Lower lobe of right lung (tissue), 2 donors: ENCODE measurements at places on chromosomes 4 and X.
A peak's percentile ranks its signal among the peaks of the same experiment; 100 is the strongest.

- DNase-seq, result no peak
Observed at GRCh38 chr4:1968686-1969295, 40.0 kb downstream of the NELFA start.

DNA sequence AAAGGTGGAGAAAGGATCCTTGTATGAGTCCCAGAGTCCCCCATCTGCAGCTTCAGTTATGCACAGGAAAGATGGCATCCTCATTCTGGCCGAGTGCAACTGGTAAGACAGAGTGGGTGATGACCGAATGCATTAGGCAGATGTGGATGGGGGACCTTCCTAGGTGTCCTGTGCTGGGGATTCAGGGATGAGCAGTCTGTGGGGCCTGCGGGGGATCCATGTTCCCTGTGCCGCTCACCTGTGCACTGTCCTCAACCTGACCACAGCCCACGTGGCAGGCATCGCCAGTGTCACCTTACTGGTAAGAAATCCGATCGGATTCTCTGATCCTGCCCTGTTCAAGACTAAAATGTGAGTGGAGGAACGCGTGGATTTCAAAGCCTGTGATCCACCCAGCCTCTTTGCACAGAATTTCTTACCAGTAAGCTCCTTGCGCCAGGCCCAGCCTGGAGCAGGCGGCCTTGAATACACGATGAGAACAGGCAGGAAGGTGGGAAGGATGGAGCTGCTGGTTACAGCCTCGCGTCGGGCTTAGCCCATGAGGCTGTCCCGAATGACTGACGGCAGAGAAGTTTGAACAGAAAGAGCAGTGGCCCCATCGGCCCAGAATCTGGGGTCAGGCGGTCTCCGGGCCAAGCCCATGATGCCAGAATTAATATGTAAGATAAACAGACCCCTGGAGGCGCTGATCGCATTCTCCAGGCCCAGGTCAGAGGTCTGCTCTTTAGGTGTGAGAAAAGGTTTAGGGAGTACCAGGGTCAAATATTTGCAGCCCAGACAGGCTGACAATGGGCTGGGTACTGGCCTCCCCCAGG, 56.5 kb downstream of the CPZ start:
- DNase-seq, result no peak

DNA sequence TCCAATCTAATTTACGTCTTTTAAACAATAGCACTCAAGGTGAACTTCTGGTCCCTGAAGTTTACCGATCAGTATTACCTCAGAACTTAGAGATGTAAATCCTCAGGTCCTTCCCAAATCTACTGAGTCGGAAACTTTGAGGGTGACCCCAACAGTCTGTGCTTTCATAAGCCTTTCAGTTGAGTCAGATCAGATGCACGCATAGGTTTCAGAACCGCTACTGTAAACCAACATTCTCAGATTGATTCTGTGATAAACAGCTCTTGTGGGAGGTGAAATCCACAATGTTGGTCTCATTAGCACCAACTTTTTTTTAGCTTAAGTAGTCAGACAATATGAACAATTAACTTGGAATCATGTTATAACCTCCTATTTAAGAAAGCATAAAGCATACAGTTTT, 86.0 kb downstream of the WWC2 start:
- DNase-seq, result no peak

DNA sequence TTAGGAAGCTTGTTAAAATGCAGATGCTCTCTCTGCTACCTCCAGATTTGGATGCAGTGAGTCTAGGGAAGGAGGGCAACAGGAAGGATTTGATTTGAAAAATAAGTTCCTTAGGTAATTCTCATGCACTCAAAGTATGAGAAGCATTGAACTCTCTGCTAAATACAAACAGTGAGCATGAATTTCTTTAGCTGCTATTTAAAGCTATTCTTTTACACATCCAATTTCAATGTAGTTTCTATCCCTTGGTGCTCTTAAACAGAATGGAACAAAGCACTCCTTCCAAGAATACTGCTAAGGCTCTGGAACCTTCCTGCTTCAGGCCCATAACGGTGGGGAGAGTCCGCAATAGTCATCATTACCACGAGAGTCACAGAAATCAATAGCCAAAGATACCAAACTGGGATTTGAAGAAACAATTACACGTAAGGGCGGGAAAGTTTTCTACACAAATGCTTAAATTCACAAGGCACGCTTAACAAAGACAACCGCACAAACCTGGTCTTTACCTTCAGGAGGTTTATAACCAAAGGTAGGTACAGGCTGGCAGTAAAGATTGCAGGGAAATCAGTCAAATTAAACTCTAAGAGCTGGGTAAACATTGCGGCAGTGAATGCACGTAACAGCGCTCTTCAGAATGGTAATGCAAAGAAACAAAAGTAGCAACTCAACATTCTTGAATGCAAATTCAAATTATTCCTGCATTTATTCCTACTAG, 123.2 kb upstream of the NAP1L5 start:
- DNase-seq, result no peak

- DNase-seq, result no peak
Observed at GRCh38 chrX:127519323-127519722, 532.9 kb downstream of the ACTRT1 start.

DNA sequence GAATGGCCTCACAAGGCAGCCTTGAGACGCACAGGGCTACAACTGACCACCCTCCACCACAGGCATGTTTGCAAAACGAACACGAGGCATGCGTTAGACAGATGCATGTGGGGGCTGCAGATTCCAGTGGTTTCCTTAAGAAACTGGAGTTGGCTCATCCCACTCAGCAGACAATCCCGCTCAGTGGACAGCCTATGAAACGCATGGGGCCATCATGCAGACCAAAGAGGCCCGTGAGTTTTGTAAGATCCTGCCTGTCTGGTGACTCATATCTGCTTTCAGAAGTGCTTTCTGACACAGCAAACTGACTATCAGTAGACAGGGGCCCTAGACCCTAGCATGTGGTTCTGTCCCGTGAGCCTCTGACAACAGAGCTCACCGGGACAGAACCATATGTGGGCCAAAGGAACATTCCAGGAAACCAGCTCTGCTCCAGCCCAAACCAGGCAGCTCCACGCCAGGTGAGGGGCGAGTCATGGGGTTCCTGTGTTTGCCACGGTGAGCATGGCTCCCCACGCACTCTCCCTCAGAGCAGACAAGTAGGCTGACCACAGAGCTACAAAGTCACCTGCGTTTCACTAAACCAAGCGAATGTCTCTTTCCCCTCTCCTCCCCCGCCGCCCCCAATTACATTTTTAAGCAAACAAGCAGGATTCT, 74.4 kb downstream of the MTMR1 start:
- DNase-seq, result no peak

GRCh38 chr4:165542476-165542875, 163.7 kb downstream of the CPE start:
- no peak for DNase-seq

DNA sequence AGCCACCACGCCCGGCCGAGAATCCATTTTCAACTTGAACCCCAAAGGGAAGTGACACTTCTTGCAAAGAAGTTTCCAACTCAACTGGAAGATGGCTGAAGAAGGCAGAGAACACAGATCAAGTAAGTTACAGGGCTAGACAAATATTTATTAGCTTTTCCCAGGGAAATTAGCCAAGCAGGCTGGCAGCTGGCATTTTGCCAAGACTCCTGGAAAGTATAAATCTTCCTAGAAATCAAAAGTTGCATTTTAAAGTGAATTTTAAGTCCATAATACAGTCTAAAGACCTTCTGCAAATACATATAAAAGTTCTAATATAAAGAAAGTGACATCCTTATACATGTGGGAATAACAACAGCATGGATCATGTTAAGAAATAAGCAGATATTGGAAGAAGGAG, 3.4 kb upstream of the MRPL1 start:
- no peak for DNase-seq

DNA sequence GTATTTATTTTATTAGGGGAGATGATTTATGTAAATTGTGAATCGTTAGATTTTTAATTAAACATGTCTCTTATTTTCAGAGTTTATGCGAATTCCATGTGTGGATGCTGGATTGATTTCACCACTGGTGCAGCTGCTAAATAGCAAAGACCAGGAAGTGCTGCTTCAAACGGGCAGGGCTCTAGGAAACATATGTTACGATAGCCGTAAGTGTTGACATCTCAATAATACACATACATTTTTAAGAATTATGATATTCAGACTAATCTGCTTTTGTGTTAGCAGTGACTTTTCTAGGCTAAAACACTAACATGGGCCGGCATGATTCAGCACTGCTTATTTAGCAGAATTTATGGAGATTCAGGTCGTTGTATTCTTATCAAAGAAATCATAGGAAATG, 91.2 kb downstream of the RAP1GDS1 start:
- DNase-seq, result no peak

GRCh38 chrX:15564981-15565579, 35.7 kb downstream of the ACE2 start:
- peak; percentile 73 for DNase-seq

- DNase-seq, result no peak
Observed at GRCh38 chr4:134320048-134320447, 118.5 kb upstream of the PABPC4L start.
